Uterine smooth muscle cell (primary cell): ENCODE measurements at places on chromosomes 5 and 9. TPM values are rescaled to one million over a fixed set of nuclear protein-coding genes. Genes with fewer than 3 reads are reported as not detected.

Gene PCDHB15
- under 0.01 and 0.37 TPM in 2 replicates for total RNA-seq

Gene PCDHB4
- total RNA-seq, result under 0.01 and 0.12 TPM in 2 replicates

Gene FCN2
- not detected in 2 replicates for total RNA-seq

Gene GNAQ
- 39.5 and 50.2 TPM in 2 replicates for total RNA-seq

Gene RNF180
- total RNA-seq, result 3.4 and 5.7 TPM in 2 replicates

Gene BARHL1
- not detected in 2 replicates for total RNA-seq

Gene BHMT2
- total RNA-seq, result 4.5 and 6.8 TPM in 2 replicates

Gene DMRT1
- total RNA-seq, result not detected in 2 replicates

Gene PDE6A
- total RNA-seq, result not detected in 2 replicates

Gene RANBP3L
- total RNA-seq, result 0.11 and 0.12 TPM in 2 replicates

Gene FOXD4L6
- 0.11 and 0.12 TPM in 2 replicates for total RNA-seq

Gene ADAMTSL1
- total RNA-seq, result 60.6 and 82.0 TPM in 2 replicates

Gene C9orf43
- total RNA-seq, result 0.25 and 0.77 TPM in 2 replicates

Gene RETREG1
- total RNA-seq, result 4.3 and 6.6 TPM in 2 replicates

Gene DOK3
- total RNA-seq, result 0.62 and 1.3 TPM in 2 replicates

Gene BTNL3
- not detected in 2 replicates for total RNA-seq

Gene SLC12A7
- total RNA-seq, result 12.4 and 17.6 TPM in 2 replicates

Gene TESK1
- 10.2 and 13.1 TPM in 2 replicates for total RNA-seq

Gene BAG1
- 20.5 and 21.8 TPM in 2 replicates for total RNA-seq

Gene CEL
- 0.12 TPM in 1 of 2 replicates, not detected in the other for total RNA-seq

Gene IFNA2
- total RNA-seq, result not detected in 2 replicates

Gene PHF24
- under 0.01 and 0.11 TPM in 2 replicates for total RNA-seq

Gene CAMK2A
- 1.4 and 1.8 TPM in 2 replicates for total RNA-seq

Gene PCA3
- total RNA-seq, result under 0.01 TPM in 2 replicates

Gene MAMDC2
- 2.4 and 2.5 TPM in 2 replicates for total RNA-seq

Gene POC5
- 15.0 and 25.6 TPM in 2 replicates for total RNA-seq

Gene ABO
- under 0.01 TPM in 1 of 2 replicates, not detected in the other for total RNA-seq

Gene LHX6
- under 0.01 TPM in 1 of 2 replicates, not detected in the other for total RNA-seq

Gene ISL1
- 2.6 and 5.9 TPM in 2 replicates for total RNA-seq

Gene ADRA1B
- total RNA-seq, result under 0.01 TPM in 1 of 2 replicates, not detected in the other
